ENCODE measurements at places on chromosomes 7 and 10. TPM values are rescaled to one million over a fixed set of nuclear protein-coding genes. Genes with fewer than 3 reads are reported as not detected.

- H3K27ac ChIP-seq, result no peak overlapping the region
- peaks cover 16% of the 10 kb centered on the region for H3K4me1 ChIP-seq
- peaks cover 24% of the 10 kb centered on the region for H3K36me3 ChIP-seq
- no peak overlapping the region for H3K4me3 ChIP-seq
- no peak for DNase-seq
Observed at GRCh38 chr7:7662527-7662926, 22.0 kb downstream of the UMAD1 start.

DNA sequence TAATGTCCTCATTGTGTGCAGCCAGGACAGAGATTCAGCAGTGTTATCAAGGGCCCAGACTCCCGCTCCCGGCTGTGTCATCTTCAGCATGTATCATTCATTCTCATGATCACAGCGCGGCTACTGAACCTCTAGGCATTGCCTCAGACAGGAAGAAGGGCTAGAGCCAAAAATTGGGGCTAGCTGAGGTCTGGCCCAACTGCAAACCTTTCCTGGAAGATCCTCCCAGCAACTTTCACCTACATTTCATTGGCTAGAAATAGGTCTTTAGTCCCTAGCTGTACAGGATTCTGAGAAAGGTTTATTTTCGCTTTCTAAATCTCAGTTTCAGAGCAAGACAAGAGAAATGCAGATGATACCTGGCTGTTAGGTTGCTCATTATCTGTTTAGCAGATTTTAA lies 81.9 kb downstream of the CREM start:
- H3K4me1 ChIP-seq, result peaks cover 9% of the 10 kb centered on the region
- no peak for DNase-seq
- no peak overlapping the region for H3K27ac ChIP-seq
- no peak overlapping the region for H3K4me3 ChIP-seq

- H3K36me3 ChIP-seq, result peaks cover 1% of the 10 kb centered on the region
- no peak overlapping the region for H3K4me3 ChIP-seq
- DNase-seq, result no peak
Observed at GRCh38 chr10:6269953-6270867, 67.5 kb downstream of the PFKFB3 start.

GRCh38 chr10:6926971-6927370 lies 346.9 kb upstream of the PRKCQ start:
- no peaks in the 10 kb centered on the region for H3K4me1 ChIP-seq
- no peak overlapping the region for H3K4me3 ChIP-seq
- no peak overlapping the region for H3K27ac ChIP-seq
- DNase-seq, result no peak
- H3K27me3 ChIP-seq, result peaks cover 14% of the 10 kb centered on the region
- no peaks in the 10 kb centered on the region for H3K36me3 ChIP-seq

DNA sequence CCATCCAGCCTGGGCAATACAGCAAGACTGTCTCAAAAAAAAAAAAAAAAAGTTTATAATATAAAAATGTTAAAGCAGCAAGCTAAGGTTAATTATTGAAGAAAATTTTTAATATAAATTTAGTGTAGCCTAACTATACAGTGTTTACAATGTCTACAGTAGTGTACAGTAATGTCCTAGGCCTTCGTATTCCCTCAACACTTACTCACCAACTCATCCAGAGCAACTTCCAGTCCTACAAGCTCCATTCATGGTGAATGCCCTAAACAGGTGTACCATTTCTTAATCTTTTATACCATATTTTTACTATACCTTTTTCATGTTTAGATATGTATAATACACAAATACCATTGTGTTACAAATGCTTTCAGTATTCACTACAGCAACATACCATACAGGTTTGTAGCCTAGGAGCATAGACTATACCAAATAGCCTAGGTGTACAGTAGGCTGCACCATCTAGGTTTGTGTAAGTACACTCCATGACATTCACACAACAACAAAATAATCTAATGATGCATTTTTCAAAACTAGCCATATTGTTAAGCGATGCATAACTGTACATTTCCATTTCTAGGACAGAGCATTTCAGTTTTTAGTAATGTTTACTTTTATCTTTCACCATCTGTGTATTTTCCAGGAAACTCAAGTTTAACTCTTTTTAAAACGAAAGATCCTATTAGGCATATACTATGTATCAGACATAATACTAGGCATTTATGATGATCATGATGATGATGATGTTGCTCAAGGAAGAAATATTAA lies 43.3 kb downstream of the CNOT4 start:
- no peaks in the 10 kb centered on the region for H3K4me1 ChIP-seq
- H3K27ac ChIP-seq, result no peak overlapping the region
- H3K36me3 ChIP-seq, result peaks cover 14% of the 10 kb centered on the region
- H3K27me3 ChIP-seq, result no peaks in the 10 kb centered on the region

GRCh38 chr7:102234131-102234530 lies 52.5 kb upstream of the SH2B2 start:
- no peak overlapping the region for H3K4me3 ChIP-seq
- H3K27ac ChIP-seq, result peak overlapping the region; percentile 67
- peaks cover 12% of the 10 kb centered on the region for H3K36me3 ChIP-seq
- DNase-seq, result no peak

GRCh38 chr10:14016011-14016536 lies 314.6 kb downstream of the FRMD4A start:
- H3K27me3 ChIP-seq, result peaks cover 59% of the 10 kb centered on the region
- no peak for DNase-seq
- H3K36me3 ChIP-seq, result peaks cover 4% of the 10 kb centered on the region

DNA sequence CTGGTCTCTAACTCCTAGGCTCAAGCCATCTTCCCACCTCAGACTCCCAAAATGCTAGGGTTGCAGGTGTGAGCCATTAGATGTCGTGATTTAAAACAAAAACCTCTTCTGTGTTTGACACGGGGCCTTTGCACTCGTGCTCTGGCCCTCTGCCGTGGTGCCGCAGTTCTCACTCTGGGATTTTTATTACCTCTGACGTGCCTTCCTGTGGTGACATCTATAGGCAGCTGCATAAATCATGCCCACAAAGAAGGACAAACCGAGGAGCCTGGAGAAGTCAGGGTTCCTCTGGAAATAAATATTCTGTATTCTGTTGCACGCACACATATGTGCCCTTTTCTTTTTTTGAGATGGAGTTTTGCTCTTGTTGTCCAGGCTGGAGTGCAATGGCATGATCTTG lies 25.9 kb upstream of the OCM start:
- H3K4me1 ChIP-seq, result no peaks in the 10 kb centered on the region
- DNase-seq, result no peak
- no peaks in the 10 kb centered on the region for H3K36me3 ChIP-seq
- H3K27me3 ChIP-seq, result no peaks in the 10 kb centered on the region
- no peak overlapping the region for H3K27ac ChIP-seq
- H3K4me3 ChIP-seq, result no peak overlapping the region

DNA sequence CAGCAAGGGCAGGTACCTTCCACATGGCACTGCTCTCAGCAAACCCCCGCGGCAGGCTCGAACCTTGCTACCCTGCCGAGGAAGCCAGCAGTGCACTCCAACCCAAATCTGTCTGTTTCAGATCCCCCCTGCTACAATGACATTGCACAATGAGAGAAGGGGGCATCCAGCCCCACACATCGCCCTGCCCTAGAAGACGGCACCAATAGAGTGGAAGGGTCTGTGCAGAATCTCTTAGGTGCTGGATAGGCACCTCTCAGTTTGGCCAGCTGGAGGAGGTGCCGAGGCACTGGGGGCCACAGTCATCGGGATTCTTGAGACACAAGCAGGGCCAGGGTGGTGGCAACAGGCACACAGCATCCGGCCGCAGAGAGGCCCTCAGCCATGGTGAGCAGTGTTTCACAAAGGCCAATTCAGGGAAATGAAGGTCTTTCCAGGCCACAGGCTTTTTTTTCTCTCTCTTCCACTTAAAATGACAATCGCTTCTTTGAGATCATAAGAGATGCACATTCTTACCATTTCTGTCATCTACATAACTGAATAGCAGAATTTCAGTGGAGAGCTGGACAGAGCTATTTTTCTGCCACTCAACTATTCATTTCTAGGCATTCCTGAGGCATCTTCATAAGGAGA lies 281.3 kb downstream of the TNS3 start:
- H3K27ac ChIP-seq, result no peak overlapping the region
- H3K27me3 ChIP-seq, result peaks cover 4% of the 10 kb centered on the region
- H3K4me1 ChIP-seq, result peaks cover 4% of the 10 kb centered on the region
- no peak overlapping the region for H3K4me3 ChIP-seq
- H3K36me3 ChIP-seq, result peaks cover 38% of the 10 kb centered on the region
- DNase-seq, result no peak

RNF32 gene
- total RNA-seq, result 1.6 TPM

NUTM2E gene
- 0.40 TPM for total RNA-seq

ENTPD1 gene
- total RNA-seq, result not detected
